AG08396 (cell line): ENCODE measurements at places on chromosomes 6 and 20.

DNA sequence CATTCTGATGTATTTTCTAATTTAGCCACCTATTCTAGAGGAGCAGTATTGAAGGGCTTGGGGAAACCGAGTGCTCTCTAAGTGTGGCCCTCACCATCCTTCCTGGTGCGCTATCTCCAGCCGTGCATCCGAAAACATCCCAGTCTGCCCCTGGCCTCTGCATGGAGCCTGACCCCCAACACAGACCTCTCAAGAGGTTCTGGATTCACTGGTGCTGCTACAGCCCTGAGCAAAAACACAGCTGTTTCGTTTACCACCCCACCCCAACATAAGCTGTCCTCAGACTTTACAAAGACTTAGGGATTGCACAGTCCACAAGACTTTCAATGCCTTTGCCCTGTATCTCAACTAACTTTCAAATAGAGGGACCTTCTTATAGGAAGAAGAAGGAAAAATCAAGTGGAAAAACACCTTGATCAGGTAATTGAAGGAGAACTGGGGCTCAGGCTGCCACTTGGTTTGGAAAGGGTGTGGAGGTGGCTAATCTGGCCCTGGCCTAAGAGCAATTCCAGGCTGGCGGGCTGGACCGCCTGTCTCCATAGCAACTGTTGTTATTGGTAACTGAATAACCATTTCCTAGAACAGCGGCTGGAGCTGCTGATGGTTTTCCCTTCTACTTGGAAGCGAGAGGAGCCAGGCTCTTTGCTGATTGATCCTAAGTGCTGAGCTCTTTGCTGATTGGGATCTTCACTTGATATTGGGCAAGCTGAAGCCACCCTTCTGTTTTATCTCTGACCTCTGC lies 90.2 kb upstream of the TOX2 start:
- peak; percentile 41 for DNase-seq

- no peak for DNase-seq
Measured at GRCh38 chr20:13571662-13572061, 67.1 kb downstream of the TASP1 start.

DNA sequence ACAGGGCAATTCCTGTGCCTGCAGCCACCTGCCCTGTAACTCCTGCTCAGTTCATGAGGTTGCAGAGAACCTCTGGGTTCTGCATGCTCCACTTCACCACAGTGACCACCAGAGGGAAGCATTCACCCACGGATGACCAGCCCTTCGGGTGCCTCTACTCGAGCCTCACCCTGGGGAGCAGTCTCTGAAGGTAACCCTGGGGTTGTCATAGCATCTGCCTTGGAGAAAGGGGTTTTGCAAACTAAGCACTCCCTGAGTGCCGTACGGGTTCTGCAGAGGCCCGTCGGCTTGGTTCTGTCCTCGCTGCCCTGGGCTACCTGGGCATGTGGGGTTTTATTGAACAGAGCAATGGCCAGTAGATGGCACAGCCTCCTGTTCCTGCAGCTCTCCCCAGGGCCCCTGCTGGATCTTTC lies 10.2 kb upstream of the CST5 start:
- DNase-seq, result peak; percentile 48

GRCh38 chr20:17993546-17993945 lies 24.7 kb downstream of the MGME1 start:
- DNase-seq, result no peak

- DNase-seq, result no peak
Measured at GRCh38 chr6:108203189-108204112, 37.6 kb downstream of the NR2E1 start.

DNA sequence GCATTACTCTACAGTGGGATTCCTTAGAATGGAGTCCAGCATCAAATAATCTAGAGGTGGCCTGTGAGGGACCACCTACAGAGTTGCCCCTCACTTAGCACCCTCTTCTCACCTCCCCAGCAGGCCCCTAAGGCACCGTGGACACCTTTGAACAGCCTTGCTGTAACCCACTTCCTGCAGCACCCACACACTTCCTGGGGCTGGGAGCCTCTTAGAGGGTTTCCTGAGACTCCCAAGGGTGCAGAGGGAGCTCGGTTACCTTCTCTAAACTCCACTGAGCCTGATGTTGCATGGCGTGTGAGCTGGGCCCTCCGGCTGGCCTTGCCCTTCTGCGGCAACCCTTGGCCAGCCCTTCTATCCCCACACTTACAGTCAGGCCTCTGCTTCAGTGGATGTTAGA lies 7.3 kb upstream of the SIRPG start:
- no peak for DNase-seq

GRCh38 chr6:45185403-45186251 lies 142.5 kb upstream of the RUNX2 start:
- no peak for DNase-seq

DNA sequence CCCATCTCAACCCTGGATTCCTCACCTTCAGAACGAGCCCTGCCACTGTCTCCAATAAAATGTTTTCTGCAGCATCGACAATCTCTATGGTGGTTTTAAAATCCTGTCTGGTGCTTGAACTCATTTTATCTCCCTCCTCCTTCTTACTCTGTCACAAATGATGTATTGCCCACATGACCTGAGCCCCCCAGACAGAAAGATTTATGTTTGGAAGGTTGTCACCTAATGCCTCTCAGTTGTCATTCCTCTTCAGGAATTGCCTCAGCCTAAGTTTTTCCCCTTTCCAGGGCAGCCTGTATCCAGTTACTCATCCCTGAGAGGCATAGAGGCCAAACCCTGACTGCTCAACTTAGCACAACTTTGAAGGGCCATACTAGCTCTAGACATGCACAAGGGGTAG lies 9.2 kb downstream of the GPX5 start:
- DNase-seq, result no peak
